ENCODE measurements at places on chromosomes 11 and 22.

GRCh38 chr11:67393437-67393836, 1.7 kb downstream of the RAD9A start:
- no peak for DNase-seq

- no peak for DNase-seq
Measured at GRCh38 chr22:46537946-46538813, 760 bp upstream of the CELSR1 start.

- no peak for DNase-seq
Measured at GRCh38 chr11:123238297-123238696, 43.2 kb upstream of the CLMP start.

- DNase-seq, result no peak
Measured at GRCh38 chr11:68778205-68778604, 26.9 kb upstream of the TESMIN start.

DNA sequence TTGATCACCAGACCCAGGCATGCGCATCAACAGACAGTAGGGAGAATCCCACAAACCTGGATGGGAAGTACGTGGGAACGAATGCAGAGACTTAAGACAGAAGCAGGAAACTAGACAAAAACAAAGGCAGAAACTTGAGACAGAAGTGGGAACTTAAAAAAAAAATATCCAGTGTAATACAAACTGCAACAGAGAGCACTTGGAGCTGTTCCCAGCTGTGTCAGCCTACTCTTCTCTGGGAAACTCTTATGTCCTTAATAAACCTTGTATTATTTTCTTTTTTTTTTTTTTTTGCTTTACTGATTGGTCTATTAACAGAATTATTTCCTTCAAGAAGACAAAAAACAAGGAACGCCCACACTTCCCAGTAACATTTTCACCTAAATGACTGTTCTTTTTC, 1818.1 kb upstream of the RAG2 start:
- no peak for DNase-seq

GRCh38 chr11:48062649-48063048, 82.3 kb downstream of the PTPRJ start:
- DNase-seq, result no peak

- DNase-seq, result no peak
Measured at GRCh38 chr11:47592251-47592650, 2.0 kb downstream of the C1QTNF4 start.

- no peak for DNase-seq
Measured at GRCh38 chr11:91164452-91164822, 941.6 kb upstream of the CHORDC1 start.

- no peak for DNase-seq
Measured at GRCh38 chr11:134506046-134506445, 94.0 kb upstream of the B3GAT1 start.

GRCh38 chr11:130145975-130146776, 13.4 kb upstream of the ST14 start:
- DNase-seq, result no peak

GRCh38 chr11:69448471-69449284, 32.8 kb upstream of the LINC01488 start:
- no peak for DNase-seq

GRCh38 chr11:9069256-9069655, 22.1 kb downstream of the SCUBE2 start:
- no peak for DNase-seq

GRCh38 chr22:19686946-19687345, 27.4 kb upstream of the SEPTIN5 start:
- no peak for DNase-seq

GRCh38 chr22:43642319-43643206, 169.5 kb downstream of the EFCAB6 start:
- no peak for DNase-seq

DNA sequence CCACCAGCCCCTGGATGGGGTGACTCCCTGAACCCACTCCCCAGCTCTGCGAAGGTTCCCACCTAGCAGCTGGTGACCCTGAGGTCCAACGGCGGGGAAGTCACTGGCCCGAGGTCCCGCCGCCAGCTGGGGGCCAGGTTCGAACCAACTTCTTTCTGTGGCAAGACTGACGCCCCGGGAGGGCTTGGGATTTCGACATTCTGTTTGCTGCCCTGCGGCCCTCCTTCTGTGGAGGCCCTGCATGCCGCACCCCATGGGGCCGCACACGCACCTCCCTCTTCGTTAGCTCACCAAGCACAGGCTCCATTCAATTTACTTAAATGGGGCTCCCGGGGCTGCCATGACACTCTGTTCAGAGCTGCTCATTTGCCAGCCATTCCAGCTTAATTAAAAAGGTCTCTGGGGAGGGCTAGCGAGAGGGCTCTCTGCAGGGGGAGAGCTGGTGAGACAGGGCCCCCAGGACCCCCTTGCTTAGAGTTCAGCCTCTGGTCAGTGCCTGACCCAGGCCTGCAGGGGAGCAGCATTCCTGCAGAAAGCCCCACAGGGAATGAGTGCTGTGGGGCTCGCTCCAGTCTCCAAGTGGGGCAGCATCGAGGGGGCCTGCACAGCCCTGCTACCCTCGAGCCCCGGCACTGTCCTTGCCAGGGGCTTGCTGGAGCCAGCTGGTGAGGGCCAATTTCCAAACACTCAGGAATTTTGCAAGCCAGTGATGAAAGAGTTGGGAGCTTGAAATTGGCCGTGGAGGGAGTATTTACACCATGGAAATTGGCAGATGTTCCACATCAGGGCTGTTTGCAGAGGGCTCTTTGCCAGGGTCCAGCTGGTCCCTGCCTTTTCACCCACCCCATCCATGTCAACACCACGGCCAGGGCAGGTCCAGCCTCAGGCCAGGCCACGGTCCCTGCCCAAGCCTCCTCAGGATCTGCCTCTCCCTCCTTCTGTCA, 80.8 kb downstream of the CACNA1I start:
- no peak for DNase-seq

- no peak for DNase-seq
Measured at GRCh38 chr11:555227-555779, 5.2 kb downstream of the LMNTD2 start.

All from stimulated activated CD8-positive, alpha-beta memory T cell treated with anti-CD3 and anti-CD28 coated beads, Interleukin-4, amount 100 ng/mL, for 24 hours (primary cell).